ENCODE measurements at places on chromosomes 2 and 18.

DNA sequence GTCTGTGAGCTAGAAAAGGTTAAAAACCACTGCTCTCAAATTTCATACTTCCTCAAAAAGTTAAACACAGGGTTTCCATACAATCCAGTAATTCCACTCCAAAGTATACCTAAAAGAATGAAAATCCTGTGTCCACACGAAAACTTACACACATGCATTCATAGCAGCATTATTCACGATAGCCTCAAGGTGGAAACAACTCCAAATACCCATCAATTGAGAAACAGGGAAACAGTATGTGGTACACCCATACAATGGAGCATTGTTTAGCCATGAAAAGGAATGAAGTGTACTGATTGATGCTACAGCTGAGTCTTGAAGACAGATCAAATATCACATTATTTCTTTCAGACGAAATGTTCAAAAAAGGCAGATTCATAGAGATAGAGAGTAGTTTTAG lies 36.7 kb downstream of the UXS1 start:
- no peak for DNase-seq

DNA sequence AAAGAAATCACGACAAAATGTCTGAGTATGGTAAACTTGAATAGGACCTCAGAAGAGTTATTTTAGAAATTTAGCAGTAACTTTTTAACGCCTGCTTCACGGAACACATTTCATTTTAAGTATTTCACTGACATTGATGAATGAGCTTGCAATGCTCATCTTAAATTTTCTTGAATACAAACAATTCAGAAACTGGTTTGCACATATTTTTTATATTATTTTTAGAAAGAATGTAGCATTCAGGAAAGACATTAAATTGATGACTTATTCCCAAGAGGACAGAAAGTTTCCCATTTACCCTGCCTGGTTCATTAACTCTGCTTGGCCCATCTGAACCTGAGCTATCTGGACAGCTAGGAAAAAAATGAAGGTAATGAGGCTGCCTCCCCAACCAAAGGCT lies 89.3 kb downstream of the MBD2 start:
- DNase-seq: no peak

DNA sequence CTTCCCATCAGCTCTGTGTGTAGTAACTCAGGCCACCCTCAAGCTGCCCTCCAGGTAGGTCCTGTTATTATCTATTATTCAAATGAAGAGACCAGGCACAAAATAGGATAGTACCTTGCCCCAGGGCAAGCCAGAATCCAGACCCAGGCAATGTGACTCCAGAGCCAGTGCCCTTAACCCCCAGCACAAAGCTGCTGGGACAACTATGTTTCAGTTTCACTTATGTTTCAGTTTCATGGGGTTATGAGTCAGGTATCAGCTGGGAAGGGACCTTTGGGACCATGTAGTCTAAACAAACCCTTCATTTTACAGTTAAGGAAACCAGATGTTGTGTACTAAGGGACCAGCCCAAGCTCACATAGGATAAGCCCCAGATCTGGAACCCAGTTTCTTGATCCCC lies 10.0 kb downstream of the HK2 start:
- no peak for DNase-seq

DNA sequence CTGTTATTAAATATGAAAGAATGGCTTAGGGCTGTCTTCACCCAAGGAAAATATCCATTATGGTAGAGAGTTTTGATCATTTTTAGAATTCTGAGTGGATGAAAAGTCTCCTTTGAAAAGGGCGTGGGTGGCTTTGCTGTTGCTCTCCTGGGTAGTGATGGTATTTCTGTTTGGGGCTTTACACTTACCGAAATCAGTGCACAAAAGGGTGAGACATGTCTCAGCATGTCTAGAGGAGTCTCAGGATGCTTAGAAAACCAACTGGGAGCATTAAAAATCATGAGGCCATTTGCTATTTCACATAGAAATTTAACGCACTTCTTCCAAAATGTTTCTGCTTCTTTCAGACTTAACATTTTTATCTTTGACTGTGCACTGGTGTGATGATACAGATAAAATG lies 49.6 kb downstream of the ZCCHC2 start:
- DNase-seq: no peak

DNA sequence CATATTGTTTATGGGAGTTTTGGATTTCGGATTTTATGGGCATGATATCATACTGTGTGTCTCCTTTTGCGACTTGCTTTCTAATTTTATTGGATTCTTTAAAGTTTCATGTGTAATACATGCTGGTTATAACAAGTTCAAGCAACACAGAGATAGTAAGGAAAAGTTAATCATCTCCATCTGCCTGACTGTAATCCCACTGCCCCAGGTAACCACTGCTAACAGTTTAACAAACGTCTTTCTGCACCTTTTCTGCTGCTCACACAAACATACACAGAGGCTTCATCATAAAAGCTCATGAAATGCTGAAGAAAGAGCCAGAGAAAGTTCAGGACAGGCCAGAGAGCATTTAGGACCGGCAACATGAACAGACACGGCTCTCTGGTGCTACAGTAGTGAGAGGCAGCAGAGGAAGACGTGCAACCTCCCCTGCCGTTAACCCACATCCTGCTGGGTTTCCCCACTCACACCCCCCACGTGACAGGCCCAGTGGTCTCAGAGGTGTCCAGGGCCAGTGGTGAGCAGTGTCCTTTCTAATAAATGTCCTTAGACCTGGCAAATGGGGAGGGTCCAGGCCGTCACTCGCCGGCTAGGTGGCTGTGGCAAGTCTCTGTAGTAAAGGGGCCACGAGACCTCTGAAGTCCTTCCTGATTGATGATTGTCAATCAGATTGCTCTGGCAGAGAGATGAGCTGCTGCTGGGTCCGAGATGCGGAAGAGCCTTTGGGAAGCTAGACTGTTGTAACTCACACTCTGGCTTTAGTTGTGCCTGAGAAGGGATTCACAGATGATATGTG lies 43.0 kb upstream of the SLC1A4 start:
- peak; percentile 86 for DNase-seq

DNA sequence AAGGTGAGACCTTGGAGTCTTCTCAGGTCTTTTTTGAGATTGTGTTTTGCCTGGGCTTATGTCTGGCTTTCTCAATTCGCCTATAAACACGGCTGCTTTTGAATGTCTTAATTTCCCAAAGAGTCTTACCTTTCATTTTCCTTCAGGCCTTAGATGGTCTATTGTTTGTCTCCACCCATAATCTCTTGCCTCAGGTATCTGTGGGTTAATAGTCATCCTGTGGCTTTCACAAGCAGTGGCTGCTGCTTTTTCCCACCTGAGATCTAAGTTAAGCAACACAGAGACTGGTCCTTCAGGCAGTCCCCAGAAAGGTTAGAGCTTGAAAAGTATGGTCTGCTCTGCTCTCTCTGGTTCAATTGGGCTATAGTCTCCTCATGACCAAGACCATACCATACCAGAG lies 275.3 kb downstream of the INSIG2 start:
- DNase-seq: no peak

GRCh38 chr18:48546396-48546795 lies 7.6 kb downstream of the CTIF start:
- no peak for DNase-seq
